ENCODE measurements at places on chromosomes 2 and 18.

DNA sequence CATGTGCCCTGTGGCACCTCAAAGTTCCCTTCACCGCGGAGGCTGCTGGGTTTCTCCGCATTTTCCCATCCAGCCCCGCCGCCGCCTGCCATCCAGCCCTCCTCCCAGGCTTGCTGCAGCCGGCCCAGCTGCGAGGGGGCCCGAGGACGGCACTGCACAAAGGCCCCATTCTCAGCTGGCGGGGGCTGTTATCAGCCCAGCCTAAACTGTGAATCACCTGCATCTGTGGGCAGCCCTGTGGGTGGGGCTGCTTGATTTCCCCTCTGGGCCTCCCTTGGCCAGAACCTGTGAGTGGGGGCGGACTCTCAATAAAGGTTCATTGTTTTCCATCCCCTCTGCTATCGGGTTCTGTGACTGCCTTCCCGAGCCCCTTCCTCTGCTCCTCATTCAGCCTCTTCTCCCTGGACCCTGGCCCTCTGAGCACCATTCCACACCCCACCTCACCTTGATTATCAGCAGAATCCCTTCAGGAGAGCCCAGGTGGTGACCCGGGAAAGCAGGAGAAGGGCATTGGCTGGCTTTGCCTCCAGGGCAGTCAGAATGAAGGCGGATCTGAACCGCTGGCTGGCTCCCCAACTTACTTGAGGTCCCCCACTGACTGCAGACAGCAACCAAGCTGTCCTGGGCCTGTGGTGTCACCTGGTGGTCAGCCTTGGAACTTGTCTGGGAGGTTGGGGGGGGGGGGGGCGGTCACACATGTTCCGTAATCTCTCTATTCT, 204.5 kb downstream of the ZFP36L2 start:
- DNase-seq: no peak

- DNase-seq: no peak
These were observed 563.1 kb upstream of the FAM98A start for GRCh38 chr2:34162231-34162630.

- DNase-seq: no peak
These were observed 134.4 kb upstream of the TPO start for GRCh38 chr2:1278861-1279260.

DNA sequence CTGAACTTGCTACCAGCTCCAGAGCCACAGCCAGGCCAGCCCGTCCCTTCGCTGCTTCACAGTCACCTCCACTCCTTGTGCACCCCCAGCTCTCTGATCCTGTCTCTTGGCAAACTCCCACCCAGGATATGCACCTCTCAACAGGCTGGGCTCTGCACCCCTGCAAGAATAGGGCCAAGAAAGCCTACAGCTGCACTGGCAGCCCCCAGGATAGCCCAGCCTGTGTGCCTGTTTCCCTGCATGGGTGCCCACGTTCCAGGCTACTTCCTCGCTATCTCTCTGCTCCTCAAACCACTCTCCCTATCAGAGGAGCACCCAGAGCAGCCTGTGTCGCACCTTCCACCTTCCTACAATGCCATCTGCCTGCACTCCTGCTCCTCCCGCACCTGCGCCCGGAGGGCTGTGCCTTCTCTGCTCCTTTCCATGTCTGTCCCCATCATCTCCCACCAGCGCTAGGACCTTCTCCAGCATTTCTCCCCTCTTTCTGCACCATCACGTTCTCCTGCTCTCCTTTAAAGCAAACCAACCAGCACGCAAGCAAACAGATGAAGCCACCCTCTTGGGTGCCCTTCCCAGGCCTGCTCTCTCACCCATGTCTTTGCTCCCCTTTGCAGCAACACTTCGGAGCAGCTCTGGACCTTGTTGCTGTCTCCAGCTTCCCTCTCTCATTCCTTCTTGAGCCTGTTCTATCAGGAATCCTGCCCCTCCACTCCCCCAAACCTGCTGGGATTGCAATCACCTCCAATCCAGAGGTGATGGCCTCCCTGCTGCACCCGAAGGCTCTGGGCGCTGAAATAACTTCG, 313.2 kb upstream of the HS6ST1 start:
- DNase-seq: no peak

DNA sequence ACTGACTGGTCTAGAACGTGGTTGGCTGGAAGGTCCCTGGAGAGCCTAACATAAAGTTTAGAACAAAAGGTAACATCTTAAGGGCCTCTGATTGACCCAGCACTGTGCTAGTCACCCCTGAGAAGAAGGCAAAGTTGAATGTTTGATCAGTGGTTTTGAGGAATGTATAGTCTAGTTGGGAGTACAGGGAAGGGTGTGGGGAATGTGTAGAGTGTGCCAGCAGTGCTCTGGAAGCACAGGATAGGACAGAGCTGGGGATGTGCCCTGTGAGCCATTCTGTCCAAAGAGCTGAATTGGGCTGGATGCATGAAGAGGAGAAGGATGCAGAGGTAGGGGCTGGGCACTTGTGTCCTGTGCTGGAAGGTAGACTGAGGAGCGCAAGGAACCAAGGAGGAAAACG, 41.0 kb upstream of the DOCK10 start:
- DNase-seq: no peak

GRCh38 chr2:46134531-46135227, 162.5 kb upstream of the EPAS1 start:
- DNase-seq: no peak

GRCh38 chr2:227813562-227814353, at the start of gene CCL20:
Gene CCL20 (plus strand): TSS chr2:227813842. CDS start chr2:227813912, 70 bp downstream.
- peak; percentile 88 for DNase-seq

GRCh38 chr2:176123411-176124109, 1.0 kb downstream of the HOXD9 start:
- DNase-seq: no peak

DNA sequence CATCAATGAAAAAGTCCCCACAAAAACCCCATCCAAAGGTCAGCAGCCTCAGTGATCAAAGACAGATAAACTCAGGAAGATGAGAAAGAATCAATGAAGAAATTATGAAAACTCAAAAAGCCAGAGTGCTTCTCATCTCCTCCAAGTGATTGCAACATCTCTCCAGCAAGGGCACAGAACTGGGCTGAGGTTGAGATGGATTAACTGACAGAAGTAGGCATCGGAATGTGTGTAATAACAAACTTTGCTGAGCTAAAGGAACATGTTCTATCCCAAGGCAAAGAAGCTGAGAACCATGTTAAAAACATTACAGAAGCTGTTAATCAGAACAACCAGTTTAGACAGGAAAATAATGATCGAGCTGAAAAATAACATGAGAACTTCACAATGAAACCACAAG, 442.8 kb upstream of the SYT4 start:
- no peak for DNase-seq

DNA sequence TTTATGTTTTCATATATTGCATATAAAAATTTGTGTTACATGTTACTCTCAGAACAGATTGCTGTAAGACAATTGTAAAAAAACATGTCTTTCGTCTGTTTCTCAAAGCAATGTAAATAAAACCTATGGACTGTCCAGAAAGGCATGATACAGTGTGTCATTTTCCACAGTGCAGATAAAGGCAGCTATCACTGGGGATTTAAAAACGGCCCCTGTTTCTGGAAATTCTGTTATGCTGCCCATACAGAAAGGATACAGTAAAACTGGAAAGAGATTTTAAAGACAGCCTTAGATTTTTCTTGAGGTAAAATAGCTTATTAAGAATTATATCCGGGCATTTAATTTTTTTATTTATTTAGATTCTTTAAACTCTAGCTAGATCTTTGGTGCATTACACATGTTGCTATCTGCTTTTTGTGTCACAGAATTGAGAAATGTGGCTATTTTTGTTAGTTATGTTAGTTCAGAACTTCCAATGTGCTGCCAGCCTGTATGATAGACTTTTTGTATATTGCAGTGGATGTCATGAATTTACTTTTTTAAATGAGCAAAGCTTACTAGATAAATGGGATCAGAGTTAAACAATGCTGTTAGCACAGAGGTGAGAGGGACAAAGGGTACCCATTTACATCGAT, 859 bp upstream of the INO80D start:
- DNase-seq: peak; percentile 34

GRCh38 chr2:96664366-96664925, 21.9 kb downstream of the FER1L5 start:
- DNase-seq: peak; percentile 7

GRCh38 chr18:2302628-2303516, 268.4 kb downstream of the METTL4 start:
- DNase-seq: no peak

- DNase-seq: no peak
These were observed 132.9 kb upstream of the SIX2 start for GRCh38 chr2:45141883-45142866.

GRCh38 chr2:204654669-204655068, 109.4 kb downstream of the PARD3B start:
- DNase-seq: no peak

GRCh38 chr2:134070281-134070741, 183.6 kb upstream of the MGAT5 start:
- no peak for DNase-seq

GRCh38 chr2:141611176-141611571, 519.6 kb downstream of the LRP1B start:
- no peak for DNase-seq

DNA sequence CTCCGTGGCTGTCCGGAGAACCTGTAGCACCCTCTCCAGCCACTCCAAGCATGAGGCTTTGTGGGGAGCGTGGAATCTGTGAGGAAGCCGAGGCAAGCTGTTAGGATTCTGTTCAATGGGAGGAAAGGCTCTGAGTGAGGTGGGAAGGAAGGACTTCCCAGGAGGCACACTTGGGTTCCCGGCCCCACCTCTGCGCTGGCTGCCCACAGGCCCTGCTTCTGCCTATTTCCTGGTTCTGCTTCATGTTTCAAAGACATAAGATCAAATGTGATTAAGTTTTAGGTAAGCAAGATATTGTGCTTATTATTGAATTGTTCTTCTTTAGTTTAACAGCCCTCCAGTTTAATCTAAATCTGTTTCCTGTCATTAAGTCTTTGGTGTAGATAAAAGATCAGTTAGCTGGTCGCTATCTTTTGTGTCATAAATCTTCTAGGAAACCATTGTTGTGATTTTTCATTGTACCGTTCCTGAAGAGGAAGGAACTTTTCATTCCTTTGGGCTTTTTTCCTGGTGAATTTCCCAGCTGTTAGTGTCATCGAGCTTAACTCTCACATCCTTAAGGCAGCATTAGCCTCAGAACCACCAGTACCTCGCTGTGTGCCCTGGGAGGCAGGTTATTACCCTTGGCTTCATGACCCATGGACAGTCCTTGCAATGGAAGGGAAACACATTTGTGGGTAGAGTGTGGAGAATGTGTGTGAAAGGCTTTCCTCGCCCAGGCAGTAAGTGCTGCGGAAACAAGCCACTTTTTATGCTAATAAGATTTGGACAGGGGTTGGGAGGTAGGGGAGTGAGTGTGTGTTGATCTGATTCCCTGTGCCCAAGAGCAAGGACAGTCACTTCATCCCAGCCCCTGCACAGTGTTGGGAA, 61.9 kb upstream of the ALPP start:
- DNase-seq: peak; percentile 5

DNA sequence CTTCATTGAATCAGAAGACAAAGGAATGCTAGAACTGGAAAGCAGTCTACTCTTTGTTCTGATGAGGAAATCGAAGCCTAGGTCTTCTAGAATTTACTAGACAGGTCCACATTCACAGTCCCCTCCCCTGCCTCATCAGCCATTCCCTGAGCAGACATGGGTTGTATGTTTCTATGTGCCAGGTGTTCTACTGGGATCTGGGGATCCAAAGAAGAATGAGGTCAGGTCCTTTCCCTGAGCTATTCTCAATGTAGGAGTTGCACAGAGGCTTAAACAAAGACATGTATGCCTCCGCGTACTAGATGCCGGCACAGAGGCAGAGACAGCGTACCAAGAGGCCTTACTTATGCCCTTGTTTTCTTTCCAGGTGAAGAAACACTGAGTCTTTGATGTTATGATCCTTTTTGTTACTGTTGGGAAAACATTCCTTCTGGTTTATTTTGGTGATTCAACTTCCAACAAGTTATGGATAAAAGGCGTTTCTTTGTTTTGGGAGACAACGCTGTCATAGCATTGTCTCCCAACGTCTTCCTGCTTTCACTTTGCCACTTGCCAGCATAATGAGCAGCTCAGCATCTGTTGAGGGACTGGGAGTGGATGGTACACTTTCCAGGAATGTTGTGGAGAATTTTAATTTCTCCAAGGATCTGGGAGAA, 174.4 kb downstream of the ALPK2 start:
- DNase-seq: no peak

- DNase-seq: no peak
These were observed 283.3 kb downstream of the PTPRM start for GRCh38 chr18:7850446-7850845.

- no peak for DNase-seq
These were observed 65.4 kb downstream of the DIS3L2 start for GRCh38 chr2:232026910-232027309.

- no peak for DNase-seq
These were observed 13.3 kb downstream of the HK2 start for GRCh38 chr2:74847070-74847858.

GRCh38 chr2:170098626-170099312, 79.2 kb upstream of the MYO3B start:
- no peak for DNase-seq

DNA sequence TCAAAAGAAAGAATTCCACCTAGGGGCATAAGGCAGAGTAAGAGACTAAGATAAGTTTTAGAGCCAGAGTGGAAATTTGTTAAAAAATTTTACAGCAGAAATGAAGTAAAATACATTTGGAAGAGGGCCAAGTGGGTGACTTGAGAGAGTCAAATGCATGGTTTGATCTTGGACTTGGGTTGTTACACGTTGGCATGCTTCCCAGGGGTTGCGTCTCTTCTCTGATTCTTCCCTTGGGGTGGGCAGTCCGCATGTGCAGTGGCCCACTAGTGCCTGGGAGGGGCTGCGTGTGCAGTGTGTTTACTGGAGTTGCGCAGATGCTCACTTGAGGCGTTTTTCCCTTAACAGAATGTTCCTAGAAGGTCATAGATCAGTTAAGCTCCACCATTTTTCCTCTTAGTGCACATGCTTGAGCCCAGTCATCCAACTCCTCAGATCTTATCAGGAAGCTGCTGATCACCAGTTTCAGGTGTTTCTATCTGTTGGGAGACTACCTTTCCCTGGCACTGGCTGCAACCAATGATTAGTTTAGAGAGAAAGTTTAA, 13.1 kb downstream of the SEH1L start:
- no peak for DNase-seq

DNA sequence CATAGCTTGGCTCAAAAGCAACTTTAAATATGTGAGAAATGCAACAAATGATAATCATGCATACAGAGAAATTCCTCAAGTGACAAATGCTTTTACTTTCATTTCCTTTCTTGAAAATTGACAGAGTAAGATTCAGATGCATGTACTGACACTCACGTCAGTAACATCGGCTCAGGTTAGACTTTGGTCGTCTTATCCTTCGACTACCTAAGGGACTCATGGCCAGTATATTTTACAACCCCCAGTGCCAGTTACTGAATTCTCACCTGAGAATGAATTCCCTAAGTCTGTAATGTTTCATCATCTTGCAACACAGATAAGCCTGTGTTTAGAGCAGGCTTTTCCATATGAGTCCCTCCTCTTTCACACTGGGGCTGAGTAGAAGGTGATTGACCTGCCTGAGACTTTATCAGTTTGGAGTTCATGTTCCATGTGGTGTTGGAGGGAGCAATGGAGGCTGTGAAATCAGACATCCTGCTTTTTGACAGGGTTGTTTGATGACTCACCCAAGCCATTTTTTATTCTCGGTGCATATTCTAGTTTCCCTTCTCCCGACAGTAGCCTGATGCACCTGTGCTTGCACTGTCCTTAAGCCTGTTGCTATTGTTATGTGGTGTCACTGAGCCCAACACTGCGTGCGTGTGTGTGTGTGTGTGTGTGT, 30.5 kb upstream of the ATP8B1 start:
- peak; percentile 20 for DNase-seq

- DNase-seq: no peak
These were observed 144.9 kb downstream of the TNS1 start for GRCh38 chr2:217857624-217858506.
